NCI-H460 (cell line): ENCODE measurements at places on chromosomes 5 and 9. TPM values are rescaled to one million over a fixed set of nuclear protein-coding genes. Genes with fewer than 3 reads are reported as not detected.

GRCh38 chr9:3509926-3510325 is 15.9 kb downstream of the RFX3 start:
- no peak for DNase-seq

DNA sequence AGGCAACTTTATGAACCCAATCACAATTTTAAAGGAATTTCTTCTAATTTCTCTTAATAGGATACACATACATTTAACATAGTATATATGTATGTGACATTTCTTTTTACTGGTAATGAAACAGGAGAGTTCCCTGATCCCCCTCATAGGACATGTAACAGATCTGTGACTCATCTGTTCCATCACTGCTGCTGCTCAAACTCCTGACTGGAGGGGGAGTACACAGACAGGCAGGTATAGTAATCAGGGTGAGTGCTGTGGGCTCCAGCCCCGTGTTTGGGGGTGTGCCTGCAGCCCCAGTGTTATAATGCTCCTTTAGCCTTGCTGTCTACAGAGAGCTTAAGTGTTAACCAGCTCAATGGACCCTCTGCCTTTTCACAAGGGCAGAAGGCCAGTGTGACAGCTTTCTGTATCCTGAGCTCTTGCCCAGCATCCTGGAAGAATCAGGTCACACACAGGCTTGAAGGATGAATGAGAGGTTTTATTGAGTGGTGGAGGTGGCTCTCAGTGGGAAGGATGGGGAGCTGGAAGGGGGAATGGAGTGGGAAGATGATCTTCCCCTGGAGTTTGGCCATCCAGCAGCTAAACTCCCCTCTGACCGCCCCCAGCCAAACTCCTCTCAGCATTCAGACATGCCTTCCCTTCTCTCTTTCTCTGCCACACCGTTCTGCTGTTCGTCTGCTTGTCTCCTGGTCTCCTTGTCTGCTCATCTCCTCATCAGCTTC is 161.3 kb downstream of the ZNF608 start:
- DNase-seq = no peak

DNA sequence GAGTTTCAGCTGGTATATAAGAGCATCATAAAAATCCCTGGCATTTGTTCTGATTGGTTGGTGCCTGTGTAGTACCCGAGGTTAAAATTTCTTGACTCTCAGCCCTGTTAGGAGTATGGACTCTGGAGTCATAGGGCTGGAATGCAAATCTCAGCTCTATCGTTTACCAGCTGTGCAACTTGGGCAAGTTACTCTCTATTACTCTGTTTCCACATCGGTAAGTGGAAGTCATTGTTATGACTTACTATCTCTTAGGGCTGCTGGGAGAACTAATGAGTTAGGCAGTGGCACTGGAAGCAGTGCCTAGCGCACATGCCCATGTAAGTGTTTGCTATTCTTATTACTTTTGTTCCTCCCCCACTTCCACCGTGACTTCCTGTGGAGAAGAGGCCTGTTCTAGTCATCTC is 141.6 kb downstream of the BOD1 start:
- no peak for DNase-seq

DNA sequence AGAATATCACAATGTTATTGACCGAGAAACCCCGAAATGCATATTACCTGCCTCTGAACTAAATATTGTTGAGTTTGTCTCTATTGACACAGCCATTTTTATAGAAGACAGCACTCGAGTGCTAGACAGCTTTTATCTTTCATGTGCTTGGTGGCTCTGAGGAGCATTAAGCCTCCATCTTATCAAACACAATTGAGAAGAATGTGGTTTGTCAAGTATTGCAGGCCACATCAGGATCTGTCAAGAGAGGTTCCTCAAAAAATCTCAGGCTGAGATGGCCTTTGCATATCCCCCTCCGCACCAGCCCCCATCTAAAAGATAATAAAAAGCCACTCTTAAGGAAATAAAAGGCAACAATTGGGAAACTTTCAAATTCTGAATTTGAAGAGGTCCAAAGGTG is 284.8 kb downstream of the DENND1A start:
- DNase-seq = no peak

DNA sequence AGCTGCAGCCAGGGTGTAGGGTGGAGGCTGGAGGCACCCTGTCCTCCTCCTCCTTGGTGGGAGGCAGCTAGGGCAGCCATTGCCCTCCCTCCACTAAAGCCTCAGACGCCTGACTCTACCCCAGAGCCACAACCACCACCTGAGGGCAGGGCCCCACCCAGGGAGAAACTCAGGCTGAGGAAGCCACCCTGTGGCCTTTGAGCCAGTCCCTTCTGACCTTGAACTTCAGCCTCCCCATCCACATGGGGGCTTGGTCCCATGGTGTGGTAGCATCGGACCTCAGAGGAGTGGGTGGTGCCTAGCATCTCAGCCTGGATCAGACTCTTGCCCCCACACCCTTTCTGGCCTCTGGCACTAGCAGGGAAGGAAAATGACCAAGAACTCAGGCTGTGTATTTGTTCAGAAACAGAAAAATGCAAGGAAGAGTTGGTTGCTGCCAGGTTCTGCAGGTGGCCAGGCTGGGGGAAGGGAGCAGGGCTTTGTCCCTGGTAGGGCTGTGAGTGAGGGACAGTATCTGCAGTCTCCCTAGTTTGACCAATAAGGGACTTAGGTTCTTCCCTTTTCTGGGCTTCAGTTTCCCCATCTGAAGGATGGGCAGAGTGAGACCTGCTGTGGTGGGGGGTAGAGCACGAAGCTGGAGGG is 3.2 kb downstream of the DAB2IP start:
- DNase-seq = no peak

- DNase-seq = no peak
Measured at GRCh38 chr9:121354141-121354540, 15.9 kb downstream of the STOM start.

DNA sequence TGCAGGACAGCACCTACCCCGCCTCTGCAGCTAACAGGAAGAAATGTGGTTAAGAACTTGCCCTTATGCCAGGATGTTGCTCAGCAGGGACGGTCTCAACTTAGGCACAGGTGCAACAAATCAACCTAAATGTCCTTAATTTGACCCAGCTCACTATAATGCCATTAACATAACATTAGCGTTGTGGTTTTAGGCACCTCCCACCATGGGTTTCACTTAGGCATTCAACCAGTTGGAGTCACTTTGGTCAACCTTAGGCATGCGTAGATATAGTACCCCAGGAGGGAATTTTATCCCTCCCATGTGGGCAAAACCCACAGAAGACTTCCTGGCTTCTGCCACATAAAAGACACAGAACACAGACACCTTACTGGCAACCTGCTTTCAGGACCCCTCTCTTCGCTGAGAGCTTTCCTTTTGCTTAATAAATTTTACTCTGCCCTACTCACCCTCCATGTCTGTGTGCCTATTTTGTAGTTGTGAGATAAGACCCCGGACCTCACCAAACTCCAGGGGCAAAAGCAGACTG is 8.7 kb upstream of the ERAP1 start:
- no peak for DNase-seq

GRCh38 chr5:134958755-134959154 is 9.0 kb upstream of the CATSPER3 start:
- no peak for DNase-seq

DNA sequence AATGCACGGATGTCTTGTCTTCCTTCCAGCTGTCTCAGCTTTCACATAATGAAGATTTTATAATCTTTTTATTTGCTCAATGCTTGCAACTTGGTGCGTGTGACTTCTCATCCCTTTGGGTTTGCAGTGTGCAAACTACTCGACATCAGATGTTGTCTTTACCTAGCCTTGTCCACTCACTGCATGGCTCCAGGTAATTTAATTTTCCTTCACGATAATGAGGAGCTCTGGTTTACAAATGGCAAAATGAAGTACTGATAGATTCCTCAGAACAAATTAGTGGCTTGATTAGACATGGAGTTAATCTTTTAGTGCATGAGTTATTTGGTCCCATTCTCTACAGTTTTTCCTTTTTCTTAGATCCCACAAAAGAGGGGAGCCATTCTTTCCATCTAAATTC is 603.0 kb downstream of the CCDC171 start:
- no peak for DNase-seq

DNA sequence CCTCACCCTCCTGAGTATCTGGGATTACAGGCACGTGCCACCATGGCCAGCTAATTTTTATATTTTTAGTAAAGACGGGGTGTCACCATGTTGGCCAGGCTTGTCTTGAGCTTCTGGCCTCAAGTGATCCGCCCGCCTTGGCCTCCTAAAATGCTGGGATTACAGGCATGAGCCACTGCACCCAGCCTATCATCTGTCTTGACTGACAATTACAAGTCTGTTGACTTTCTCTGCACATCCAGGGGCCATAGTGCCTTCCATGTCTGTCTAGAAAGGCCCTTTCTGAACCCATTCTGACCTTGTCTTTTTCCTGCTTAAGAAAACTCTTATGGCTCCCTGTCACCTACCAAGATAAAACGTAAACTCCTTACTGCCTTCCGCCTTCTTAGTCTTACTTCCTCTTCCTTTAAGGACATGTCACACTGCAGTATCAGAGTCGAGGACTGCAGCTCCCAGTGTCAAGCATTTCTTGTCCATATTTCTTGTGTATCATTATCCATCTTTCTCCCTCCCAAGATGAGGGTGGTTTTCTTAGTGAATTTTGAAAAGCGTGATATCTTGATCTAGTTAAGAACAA is 49.9 kb upstream of the SHB start:
- no peak for DNase-seq

DNA sequence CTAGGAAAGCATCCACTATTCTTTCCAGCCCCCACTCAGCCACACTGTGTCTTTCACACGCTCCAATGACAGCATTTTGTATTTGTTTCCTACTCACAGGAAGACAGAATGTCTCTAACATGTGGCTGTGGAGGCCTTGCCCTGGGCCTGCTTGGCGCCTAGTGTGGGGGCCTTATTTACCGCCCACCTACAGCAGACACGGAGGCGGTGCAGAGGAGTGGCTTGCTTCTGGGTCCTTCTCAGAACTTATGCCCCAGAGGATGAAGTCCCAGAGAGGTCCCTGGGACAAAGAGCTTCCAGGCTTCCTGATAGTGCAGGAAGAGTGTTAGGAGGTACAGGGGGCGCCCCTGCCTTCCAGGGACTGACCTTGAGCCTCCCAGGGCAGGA is 8.5 kb upstream of the MRNIP start:
- no peak for DNase-seq

DNA sequence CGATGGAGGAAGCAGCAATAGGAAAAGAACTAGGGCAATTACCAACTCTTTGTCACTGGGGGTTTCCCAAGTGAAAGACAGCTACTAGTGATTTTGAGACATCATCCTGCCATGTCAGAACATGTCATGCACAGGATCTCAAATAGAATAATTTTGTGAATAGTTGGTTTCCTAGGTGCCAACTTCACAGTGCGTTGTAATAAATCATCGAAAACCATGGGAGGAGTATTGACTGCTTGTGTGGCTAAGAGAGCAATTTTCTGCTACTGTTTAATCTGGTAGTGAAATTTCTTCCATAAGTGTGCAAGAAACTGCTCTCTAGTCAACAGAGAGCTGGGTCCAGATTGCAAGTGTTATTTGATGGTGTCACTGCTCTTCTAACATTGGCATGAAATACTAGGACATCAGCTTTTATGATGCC is 168.6 kb downstream of the NNT start:
- DNase-seq = no peak

Gene SMIM3
- total RNA-seq = 8.0 and 8.2 TPM in 2 replicates

Gene FAM153A
- total RNA-seq = not detected in 2 replicates

Gene ADCY2
- not detected in 2 replicates for total RNA-seq

Gene CYLC2
- not detected in 2 replicates for total RNA-seq

Gene RFESD
- 8.9 and 9.4 TPM in 2 replicates for total RNA-seq

Gene JMY
- total RNA-seq = 15.7 and 16.5 TPM in 2 replicates

Gene TMEM232
- total RNA-seq = 0.84 and 2.0 TPM in 2 replicates

Gene KCNV2
- not detected in 2 replicates for total RNA-seq

Gene SAXO1
- not detected in 2 replicates for total RNA-seq

Gene CCDC192
- total RNA-seq = not detected in 2 replicates

Gene PCDHB10
- total RNA-seq = 0.35 and 0.72 TPM in 2 replicates

Gene TEK
- not detected in 2 replicates for total RNA-seq

Gene RMRP
- total RNA-seq = 9,964 and 10,171 TPM in 2 replicates

Gene AGGF1
- total RNA-seq = 30.9 and 31.4 TPM in 2 replicates

Gene MLANA
- not detected in 2 replicates for total RNA-seq

Gene NELFB
- total RNA-seq = 41.5 and 43.8 TPM in 2 replicates

Gene SLC4A9
- total RNA-seq = not detected in 2 replicates
